ENCODE measurements at places on chromosomes 4 and X. TPM values are rescaled to one million over a fixed set of nuclear protein-coding genes. Genes with fewer than 3 reads are reported as not detected.

PHKA1 gene
- 176 TPM for total RNA-seq

SSX3 gene
- total RNA-seq = not detected

TEC gene
- total RNA-seq = 0.90 TPM

NDP gene
- total RNA-seq = not detected

LIN54 gene
- 25.0 TPM for total RNA-seq

IL1RAPL2 gene
- not detected for total RNA-seq

PNMA6F gene
- total RNA-seq = not detected

PAGE2 gene
- not detected for total RNA-seq

DNA sequence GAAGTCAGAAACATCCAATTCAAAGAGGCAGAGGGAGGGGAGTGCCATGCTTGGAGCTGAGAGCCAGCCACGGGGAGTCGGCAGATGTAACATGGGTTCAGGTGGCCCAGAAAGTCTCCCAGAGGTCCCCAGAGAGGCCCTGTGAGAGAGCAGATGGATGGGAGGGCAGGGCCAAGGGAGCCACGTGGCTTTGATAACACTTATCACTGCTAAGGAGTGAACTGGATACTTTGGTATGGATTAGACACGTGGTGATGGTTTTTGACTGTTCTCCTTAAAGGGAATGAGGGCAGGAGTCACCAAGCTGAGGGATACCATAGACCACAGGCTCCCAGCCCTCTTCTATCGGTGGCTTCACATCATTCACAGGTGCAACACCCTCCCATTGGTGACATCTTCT, 13.7 kb downstream of the CCKAR start:
- DNase-seq = no peak

DNA sequence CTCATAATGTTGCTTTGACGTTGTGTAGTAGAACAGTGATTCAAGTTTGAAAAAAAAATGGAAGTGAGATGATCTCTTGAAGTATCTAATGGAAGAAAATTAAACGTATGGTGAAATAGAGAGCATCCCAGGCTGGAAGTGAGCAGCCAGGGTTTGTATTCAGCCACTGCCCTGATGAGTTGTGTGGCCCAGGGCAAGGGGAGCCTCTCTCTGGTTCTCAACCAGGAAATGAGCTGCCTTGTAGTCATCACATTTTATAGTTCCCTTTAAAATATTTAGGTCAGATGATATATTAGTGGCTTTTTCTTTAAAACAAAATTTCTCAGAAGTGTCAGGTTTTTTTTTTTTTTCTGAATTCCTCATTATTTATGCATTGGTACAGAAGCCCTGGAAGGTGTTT, 150.3 kb downstream of the GPAT3 start:
- DNase-seq = no peak

- no peak for DNase-seq
Observed at GRCh38 chr4:7571701-7572100, 137.0 kb upstream of the PSAPL1 start.

- no peak for DNase-seq
Observed at GRCh38 chr4:38565271-38566199, 98.5 kb upstream of the KLF3 start.

DNA sequence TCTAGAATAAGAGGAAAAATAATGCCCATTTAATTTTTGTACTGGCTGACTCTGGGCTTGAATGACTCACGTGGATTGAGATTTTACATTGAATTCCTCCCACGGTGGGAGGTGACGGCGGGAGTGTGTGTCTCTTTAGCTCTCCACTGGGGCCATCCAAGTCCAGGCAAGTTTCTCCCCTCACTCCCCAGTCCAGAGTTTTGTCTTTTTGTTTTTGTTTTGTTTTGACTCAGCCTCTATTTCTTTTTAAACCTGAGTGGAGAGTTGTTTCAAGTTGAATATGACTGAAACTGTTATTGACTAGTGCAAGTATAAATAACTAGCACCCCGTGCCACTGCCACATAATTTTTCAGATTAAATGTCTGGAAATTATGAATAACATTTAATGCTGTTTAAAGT, 13.6 kb downstream of the CHST7 start:
- no peak for DNase-seq

DNA sequence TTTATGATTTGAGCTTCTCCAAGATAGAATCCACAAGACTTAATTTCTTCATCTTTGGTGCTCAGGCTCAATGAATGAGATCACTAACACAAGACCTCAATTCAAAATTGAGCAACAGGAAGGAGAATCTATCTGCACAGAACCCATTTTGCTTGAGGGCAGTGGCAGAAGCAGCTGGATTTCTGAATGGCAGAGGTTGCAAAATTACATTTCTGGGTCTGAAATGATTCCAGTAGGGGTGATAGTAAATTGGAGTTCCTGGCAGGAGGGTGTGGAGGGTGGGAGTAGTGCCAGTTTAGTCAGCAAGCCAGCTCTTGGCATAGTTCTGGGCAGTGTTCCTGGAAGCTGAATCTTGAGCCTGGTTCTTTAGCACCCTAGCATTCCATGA, 281.1 kb downstream of the SLC7A11 start:
- DNase-seq = no peak

DNA sequence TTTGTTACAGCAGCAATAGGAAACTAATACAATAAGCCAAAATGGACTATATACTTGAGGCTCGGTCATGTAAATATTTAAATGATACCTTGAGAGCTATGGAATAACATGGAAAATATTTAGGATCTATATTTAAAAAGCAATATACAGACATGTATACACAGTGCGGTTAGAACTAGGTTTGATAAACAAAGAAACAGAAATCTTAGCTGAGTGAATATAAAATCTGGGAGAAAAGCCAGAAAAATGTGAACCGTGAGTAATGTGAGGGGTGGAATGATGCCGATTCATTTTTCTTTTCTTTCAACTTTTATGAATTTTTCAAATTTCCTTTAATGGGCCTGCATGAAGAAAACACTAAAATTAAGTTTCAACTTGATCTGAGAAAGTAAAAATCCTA, 104.1 kb downstream of the ATXN3L start:
- no peak for DNase-seq

DNA sequence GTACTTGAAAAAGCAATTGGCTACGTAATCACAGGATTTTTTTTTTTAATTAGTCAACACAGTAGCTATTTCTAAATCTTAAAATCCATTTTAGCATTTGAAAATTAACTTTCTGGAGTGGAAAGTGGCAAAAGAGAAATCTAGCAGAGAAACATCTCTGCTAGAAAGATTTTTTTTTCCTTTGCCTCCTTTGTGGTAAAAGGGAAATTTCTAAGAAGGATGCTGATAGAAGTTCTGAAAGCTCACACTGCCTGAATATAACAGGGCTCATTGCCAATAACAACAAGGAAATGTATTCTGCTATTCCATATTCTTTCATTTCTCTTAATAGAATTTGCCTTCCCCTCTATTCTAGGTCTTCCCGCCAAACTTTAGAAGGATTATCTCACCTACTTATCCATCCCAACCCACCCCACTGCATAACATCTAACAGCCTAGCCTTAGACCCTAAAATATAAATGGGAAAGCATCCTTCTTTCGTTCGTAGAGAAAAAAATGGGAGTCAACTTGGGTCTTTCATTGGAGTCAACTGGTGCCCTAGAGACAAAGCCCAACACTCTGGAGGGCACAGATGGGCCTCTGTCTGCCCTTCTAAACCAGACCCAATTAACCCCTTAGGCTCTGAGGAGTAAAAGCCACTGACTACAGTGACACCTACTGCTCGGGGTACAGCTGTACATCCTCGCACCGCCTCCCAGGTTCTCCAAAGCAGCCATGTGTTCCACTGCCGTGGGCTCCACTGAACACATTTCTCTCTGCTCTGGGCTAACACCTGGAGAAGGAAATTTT, 103.9 kb downstream of the MAML3 start:
- DNase-seq = no peak

GRCh38 chr4:37686373-37687193, at the start of gene RELL1:
TSS of gene RELL1 (minus strand) at chr4:37686376. CDS start at chr4:37686287, 89 bp downstream.
- DNase-seq = peak; percentile 100

DNA sequence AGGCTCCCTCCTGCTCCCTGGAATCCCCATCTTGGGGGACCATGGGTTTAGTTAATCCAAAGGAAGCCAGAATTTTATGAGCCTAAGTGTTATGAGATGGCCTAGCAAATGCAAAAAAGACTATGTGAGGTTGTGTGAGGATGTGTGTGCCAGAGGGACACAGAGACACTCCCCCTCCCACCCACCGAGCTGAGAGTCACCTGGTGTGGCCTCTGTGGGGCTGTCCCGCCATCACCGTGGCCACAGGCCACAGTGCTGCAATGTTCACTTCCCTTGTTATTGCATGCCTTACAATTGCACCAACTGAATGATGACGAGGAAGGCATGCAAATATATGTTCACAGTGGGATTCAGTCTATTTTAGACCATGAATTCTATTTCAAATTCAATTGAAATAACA, 601 bp upstream of the FGFBP2 start:
- no peak for DNase-seq

GRCh38 chr4:20895208-20895607, 194.9 kb downstream of the PACRGL start:
- no peak for DNase-seq

DNA sequence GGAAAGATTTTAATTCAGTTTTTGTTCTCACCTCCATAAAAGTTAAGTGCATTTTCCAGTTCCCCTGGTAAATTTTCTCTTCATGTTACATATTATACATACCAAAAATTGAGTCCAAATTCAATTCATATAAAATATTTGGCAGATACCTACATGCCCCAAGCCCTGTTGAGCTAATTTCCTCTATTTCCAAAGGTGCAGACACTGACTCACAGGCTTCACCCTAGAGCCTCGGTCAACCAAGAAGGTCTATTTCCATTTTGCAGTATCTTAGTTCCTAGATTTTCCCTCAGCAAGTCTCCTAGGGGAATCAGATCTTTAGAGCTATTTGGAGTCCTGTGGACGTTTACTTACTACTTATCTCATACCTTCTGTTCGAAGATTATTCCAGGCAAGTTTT, 174.4 kb downstream of the TSPAN5 start:
- no peak for DNase-seq
